ENCODE measurements at places on chromosomes 3 and 15.

DNA sequence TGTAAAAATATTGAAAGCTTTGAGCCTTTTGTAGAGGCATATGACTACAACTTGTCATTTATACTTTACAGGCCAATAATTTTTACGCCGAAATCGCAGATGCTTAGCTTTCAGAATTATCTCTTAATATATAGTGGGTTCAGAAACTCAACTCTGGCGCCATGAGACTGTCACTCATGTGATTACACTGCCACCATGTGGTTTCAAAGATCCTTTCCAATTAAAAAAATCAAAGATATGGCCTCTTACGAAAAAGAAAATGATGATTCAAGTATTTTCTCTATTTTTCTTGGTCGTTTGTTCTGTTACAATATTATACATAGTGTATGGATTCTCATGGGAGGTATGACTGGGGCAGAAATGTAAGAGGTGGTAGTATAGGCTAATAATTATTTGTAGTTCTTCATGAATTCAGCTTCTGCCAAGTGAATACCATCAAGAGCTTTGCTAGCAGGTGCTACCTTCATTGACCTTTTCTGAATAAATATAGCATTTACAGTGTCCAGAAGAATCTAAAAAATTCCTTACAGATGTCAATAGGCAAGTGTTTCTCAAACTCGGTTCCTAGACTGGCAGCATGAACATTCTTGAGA lies 751.7 kb upstream of the GOLIM4 start:
- DNase-seq: no peak

- DNase-seq: no peak
These were observed 229.0 kb upstream of the HES1 start for GRCh38 chr3:193906849-193907410.

DNA sequence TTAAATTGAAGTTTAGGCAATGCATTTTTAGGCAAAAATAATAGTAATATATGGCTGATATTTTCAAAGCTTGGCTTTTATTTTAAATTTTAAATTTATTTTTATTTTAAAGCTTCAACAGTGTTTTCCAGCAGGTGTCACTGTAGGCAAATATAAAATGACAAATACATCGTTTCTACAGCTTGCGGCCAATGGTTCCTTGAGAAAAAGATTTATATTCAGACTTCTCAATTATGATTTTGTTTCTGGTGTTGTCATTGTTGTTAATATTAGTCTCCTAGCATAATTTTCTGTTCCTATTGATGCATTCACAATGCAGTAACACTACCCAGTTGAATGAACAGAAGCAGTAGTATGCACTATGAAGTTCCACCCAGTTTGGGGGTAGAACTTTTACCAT lies 220.7 kb upstream of the DNAJC19 start:
- no peak for DNase-seq

DNA sequence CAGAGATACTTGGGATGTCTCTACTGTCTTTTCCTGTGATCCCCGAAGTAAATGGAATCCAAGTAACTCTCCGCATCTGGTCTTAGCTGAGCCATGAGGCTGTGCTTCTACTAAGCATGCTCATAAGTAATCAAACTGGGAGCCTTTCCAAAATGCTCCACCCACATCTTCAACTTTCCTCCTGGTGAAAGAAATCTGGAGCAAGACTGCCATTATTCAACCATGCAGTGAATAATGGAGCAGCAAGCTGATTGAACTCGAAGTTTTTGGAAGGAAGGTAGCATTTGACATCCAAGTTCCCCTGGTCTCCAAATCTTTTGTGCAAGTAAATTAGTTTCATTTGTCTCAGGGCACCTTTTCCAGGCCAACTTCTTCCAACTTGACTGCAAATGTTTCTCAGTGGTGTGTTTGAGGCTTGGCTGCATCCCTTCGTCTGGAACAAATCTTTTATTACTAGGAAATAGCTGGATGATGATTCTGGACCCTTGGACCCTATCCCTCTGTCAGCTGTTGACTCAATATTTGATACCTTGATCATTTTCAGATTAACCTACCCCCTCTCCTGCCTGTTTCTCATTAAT lies 19.4 kb downstream of the GXYLT2 start:
- DNase-seq: no peak

- DNase-seq: no peak
These were observed 25.0 kb downstream of the TBC1D2B start for GRCh38 chr15:78052545-78052944.

DNA sequence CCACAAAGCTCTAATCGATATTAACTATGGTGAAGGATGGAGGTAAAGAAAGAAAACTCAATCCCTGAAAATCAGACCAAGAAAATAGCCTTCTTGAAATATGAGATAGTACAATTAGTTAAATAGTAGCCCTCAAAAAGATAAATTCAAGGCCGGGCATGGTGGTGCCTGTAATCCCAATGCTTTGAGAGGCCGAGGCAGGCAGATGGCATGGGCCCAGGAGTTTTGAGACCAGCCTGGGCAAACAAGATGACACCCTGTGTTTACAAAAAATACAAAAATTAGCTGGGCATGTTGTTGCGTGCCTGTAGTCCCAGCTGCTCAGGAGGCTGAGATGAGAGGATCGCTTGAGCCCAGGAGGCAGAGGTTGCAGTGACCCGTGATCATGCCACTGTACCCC lies 31.6 kb upstream of the CEP152 start:
- DNase-seq: no peak

GRCh38 chr3:105367406-105368213 lies 901 bp downstream of the ALCAM start:
- DNase-seq: peak; percentile 56

DNA sequence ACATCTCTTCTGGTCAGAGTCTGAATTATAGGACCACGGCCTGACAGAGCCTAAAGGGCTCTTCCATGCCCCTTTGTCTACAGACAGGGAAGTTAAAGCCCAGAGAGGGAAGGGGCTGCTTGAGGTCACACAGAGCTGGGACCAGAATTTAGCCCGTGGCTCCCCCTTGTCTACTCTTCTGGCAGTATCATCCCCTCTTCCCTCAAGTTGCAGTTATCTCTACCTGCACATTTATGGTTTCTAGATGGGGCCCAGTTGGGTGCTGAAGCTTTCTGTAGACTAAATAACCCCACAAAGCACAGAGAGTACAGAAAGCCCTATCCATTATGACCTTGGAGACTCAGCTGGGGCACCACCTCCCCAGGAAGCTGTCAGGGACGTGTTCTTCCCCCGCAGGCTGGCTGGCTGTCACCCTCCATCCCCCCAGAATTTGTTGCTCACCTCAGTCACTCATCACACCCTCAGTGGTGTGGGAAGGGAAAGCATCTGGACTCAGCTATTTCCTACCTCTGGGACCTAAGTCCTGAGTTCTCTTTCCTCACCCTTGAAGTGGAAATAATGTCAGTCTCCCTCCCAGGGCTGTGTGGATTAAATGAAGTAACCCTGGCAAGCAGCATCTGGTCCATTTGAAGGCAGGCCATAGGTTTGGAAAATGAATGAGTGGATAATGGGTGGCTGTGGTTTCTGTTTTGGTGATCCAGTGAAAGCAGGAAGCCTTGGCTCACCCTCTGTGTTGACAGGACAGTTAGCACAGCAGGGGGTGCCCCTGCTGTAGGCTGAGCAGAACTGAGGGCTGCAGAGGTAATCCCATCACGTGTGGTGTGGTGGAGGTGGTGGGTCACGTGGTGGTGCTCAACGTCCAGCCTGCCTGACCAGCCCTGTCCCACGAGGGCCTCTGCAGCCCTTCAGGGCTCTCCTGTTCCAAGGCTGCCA lies 16.3 kb downstream of the ACOX2 start:
- DNase-seq: no peak

GRCh38 chr3:56796996-56797395 lies 4.8 kb downstream of the ARHGEF3 start:
- DNase-seq: no peak

- no peak for DNase-seq
These were observed 18.4 kb downstream of the FLNB start for GRCh38 chr3:58026598-58026997.

- no peak for DNase-seq
These were observed 374.0 kb downstream of the SV2B start for GRCh38 chr15:91473894-91474545.

DNA sequence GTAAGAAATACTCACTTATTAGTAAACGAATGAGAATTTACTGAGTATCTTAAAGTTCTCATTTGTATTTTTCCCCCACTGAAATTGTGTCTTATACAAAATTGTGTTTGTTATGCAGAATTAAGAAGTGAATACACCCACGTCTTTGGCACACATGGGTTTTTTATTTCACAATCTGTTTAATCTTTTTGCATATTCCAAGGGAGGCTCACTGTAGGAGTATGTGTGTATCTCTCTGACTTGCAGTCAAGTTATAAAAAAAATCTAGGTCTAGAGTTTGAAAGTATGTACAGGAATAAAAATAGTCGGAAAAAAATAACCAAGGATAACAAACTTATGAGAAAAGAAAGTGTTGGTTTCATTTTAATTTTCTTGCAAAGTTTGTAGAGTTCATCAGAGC lies 255.2 kb downstream of the PDCD6IP start:
- no peak for DNase-seq

Measured in liver (tissue), 10 donors.